RKO (cell line): ENCODE measurements at places on chromosomes 12 and 14.
A peak's percentile ranks its signal among the peaks of the same experiment; 100 is the strongest.

GRCh38 chr14:67623114-67623513 lies 3.4 kb downstream of the ARG2 start:
- DNase-seq = peak; percentile 43

GRCh38 chr12:111585690-111586089 lies 13.4 kb downstream of the ATXN2 start:
- no peak for DNase-seq

- DNase-seq = no peak
These were observed 16.9 kb downstream of the PLEKHD1 start for GRCh38 chr14:69501423-69501838.

DNA sequence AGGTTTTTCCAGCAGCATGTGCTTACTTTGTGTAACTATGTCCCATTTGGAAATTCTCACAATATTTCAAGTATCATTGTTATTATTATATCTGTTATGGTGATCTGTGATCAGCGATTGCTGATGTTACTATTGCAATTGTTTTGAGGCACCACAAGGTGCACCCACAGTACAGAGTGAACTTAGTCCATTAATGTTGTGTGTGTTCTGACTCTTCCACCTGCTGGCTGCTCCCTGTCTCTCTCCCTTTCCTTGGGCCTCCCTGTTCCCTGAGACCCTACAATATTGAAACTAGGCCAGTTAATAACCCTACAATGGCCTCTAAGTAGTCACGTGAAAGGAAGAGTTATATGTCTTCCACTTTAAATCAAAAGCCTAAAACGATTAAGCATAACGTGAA lies 153.9 kb downstream of the PIK3C2G start:
- DNase-seq = no peak

DNA sequence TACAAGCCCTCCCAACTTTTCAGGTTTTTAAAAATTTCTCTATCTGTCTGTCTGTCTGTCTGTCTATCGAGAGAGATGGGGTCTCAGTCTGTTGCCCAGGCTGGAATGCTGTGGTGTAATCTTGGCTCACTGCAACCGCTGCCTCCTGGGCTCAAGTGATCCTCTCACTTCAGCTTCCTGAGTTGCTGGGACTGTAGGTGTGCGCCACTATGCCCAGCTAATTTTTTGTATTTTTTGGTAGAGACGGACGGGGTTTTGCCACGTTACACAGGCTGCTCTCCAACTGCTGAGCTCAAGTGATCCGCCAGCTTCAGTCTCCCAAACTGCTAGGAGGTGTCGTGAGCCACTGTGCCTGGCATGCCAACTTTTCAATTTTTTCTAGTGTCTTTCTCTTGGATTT lies 437.2 kb downstream of the PCNX1 start:
- DNase-seq = no peak

DNA sequence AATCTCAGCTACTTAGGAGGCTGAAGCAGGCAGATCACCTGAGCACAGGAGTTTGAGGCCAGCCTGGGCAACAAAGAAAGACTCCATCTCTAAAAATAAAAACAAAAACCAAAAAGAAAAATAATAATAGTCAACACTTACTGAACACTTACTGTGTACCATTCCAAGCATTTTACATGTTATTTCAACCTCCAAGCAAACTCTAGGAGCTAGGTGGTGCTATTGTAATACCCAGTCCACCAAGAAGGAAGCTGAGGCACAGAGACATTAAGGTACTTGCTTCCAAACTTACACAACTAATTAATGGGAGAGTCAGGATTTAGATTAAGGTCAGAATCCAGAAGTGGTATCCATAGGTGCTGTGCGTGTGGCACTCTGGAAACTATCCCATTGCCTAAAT lies 13.7 kb upstream of the OR6J1 start:
- DNase-seq = peak; percentile 39

DNA sequence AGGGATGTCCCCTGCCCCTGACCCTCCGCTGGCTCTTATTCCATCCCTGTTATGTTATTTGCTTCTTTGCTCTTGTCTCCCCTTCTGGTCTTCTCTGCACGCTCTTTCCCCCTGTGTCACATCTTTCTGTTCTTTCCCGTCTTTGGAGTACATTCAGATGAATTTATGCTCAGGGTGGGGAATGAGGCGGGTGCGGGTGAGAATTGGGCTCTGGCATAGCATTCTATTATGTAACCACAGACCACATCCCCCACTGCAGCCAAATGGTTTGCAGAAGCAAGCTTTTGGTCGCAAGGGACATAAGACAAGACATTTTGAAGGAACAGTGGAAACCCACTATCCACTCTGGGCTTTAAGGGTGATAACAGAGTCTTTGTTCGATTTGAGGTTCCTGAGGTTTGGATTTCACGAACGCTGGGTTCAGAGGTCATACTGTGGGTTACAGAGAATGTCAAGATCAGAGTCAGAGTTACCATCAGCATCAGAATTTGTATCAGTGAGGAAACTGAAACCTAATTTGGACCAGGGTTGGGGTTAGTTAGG lies 3.8 kb downstream of the ENDOU start:
- no peak for DNase-seq

- DNase-seq = no peak
These were observed 3.4 kb downstream of the RMST start for GRCh38 chr12:97466000-97466399.

GRCh38 chr12:113137861-113138783 lies 2.6 kb upstream of the RASAL1 start:
- no peak for DNase-seq

DNA sequence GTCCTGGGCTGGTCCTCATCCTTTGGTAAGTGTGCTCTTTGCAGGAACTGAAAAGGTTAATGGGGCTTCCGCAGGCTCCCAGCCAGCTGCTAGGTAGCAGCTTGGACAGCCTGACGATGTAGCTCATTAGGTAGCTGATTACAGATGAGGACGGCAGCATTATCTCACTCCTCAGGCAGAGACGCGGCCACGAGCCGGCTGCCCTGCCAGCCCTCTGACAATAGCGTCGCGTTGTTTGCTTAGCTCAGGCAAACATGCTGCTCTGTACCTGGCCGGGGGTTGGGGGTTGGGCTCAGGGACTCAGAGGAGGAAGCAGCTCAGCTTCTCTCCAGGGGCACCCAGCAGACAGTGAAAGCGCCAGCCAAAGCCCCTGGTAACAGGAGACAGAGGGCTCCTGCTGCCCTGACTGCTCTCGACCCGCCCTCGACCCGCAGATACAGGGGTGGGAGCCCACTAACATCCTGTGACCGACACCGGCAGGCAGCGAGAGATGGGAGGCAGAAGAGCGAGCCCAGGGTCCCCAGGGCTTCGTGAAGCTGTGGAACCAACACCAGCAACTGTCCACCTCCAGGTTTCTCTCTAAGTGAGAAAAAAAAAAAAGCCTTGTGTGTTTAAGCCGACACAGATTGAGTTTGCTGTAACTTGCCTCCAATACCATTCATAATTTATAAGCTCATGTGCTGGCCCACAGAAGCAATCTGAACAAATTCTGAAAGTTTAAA lies 53.4 kb upstream of the DLK1 start:
- DNase-seq = no peak

- no peak for DNase-seq
These were observed 1165.9 kb upstream of the TMEM132C start for GRCh38 chr12:127101076-127101475.

GRCh38 chr12:14901228-14901562 lies 15.5 kb upstream of the MGP start:
- no peak for DNase-seq

DNA sequence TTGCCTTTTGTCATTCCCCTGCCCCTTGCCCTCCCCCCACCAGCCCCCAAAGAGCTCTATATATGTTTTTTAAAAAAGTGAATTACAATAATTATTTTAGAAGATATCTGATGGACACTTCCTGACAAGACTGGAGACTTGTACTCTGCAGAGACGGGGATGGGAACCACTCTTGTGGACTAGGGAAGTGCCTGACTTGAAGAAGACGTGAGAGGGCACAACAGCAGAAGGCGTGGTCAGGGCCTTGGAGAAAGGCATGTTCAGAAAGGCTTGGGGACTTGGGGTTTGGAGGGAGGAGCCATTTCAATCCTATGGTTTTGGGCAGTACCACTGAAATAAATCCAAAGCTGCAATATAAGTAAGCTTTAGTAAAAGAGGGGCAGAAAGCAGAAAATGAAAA lies 154.7 kb downstream of the APAF1 start:
- DNase-seq = no peak

DNA sequence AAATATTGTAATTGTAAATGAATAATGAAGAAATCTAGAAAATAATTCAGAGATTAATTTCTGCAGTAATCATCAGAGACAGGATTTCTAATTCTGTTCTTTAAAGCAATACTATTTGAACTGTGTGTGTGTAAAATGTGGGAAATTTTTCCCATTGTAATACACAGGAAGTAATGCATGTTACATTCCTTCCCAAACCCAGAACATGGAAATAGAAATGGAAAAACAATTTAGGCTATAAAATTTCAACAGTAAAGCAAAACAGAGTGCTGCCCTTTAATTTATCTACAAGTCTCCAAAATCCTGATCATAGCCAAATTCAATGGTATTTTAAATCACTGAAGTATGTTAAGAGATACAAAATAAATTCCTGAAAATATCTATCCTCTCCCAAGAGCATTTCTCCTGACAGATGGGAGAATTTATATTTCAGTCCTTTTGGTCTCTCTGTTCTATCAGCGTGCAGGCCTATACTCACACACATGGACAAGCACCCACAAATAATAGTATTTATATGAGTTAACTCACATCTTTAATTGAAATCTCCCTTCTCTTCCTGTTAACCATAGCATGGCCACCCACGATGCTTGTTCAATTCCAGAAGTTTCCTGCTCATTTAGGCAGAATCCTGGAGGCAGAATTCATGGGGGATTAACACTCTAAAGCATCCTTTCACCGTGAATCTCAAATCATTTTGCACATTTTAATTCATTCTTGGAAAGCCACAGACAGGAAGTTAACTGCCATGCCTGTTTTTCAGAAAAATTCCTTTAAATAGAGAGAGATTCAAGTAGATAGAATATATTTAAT lies 1465.4 kb upstream of the FLRT2 start:
- no peak for DNase-seq
